ENCODE measurements at places on chromosomes 7 and 10. TPM values are rescaled to one million over a fixed set of nuclear protein-coding genes. Genes with fewer than 3 reads are reported as not detected.
A peak's percentile ranks its signal among the peaks of the same experiment; 100 is the strongest.

Gene AMZ1
- 1.2 TPM for total RNA-seq

Gene CYP2C19
- total RNA-seq = 6.1 TPM

Gene TMEM184A
- 129 TPM for total RNA-seq

Gene NEUROG3
- not detected for total RNA-seq

Gene TFR2
- total RNA-seq = 0.25 TPM

Gene HDAC9
- 32.4 TPM for total RNA-seq

Gene VPS37D
- total RNA-seq = 5.4 TPM

Gene ANK3
- total RNA-seq = 65.3 TPM

Gene VWDE
- 2.9 TPM for total RNA-seq

- H3K4me1 ChIP-seq = no peaks in the 10 kb centered on the region
- H3K4me3 ChIP-seq = no peak overlapping the region
- H3K27ac ChIP-seq = no peak overlapping the region
- H3K36me3 ChIP-seq = no peaks in the 10 kb centered on the region
Observed at GRCh38 chr10:64497306-64497705, 976.1 kb downstream of the REEP3 start.

DNA sequence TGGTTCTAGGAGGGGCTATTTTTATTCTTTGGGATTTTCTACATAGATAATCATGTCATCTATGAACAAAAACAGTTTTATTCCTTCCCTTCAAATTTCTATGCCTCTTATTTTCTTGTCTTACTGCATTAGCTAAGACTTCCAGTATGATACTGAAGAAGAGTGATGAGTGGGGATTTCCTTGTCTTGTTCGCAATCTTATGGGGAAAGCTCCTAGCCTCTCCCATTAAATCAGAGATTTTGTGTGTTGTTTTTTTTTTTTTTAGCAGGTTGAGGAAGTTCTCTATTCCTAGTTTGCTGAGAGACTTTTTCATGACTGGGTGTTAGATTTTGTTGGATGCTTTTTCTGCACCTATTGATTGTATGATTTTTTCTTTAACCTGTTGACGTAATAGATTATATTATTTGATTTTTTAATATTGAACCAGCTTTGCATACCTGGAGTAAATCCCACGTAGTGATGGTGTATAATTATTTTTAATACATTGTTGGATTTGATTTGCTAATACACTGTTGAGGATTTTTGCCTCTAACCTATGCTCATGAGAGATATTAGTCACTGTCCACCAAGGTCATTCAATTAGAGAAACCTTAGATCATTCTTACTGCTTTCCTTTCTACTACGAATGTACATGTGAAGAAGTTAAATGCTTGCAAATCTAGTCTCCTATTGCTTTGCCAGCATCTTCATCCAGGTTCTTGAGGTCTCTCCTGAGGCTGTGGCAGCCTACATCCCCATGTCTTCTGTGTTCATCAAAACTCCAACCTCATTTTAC lies 6.5 kb downstream of the ATP5F1C start:
- H3K27me3 ChIP-seq = no peaks in the 10 kb centered on the region
- no peak overlapping the region for H3K4me3 ChIP-seq
- DNase-seq = no peak
- H3K27ac ChIP-seq = no peak overlapping the region

- H3K36me3 ChIP-seq = peaks cover 14% of the 10 kb centered on the region
- H3K27ac ChIP-seq = no peak overlapping the region
- no peaks in the 10 kb centered on the region for H3K27me3 ChIP-seq
- no peaks in the 10 kb centered on the region for H3K4me1 ChIP-seq
- H3K4me3 ChIP-seq = no peak overlapping the region
Observed at GRCh38 chr7:65404020-65404419, 30.4 kb downstream of the ZNF92 start.

GRCh38 chr10:131689486-131689885 lies 211.3 kb upstream of the PPP2R2D start:
- no peaks in the 10 kb centered on the region for H3K36me3 ChIP-seq
- no peaks in the 10 kb centered on the region for H3K27me3 ChIP-seq
- DNase-seq = no peak
- no peak overlapping the region for H3K4me3 ChIP-seq

DNA sequence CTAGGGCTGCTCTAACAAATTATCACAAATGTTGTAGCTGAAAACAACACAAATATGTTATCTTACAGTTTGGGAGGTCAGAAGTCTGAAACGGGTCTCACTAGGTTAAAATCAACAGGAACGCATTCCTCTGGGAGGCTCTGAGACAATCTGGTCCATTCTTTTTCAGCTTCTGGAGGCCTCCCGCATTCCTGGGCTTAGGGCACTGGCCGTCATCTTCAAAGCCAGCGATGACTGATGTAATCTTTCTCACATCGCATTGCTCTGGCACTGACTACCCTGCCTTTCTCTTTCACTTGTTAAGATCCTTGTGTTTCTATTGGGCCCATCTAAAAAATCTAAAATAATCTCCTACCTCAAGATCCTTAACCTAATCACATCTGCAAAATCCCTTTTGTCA lies 1071.5 kb upstream of the C7orf33 start:
- no peaks in the 10 kb centered on the region for H3K36me3 ChIP-seq
- no peak overlapping the region for H3K4me3 ChIP-seq
- H3K27ac ChIP-seq = no peak overlapping the region
- no peak for DNase-seq
- H3K27me3 ChIP-seq = no peaks in the 10 kb centered on the region
- no peaks in the 10 kb centered on the region for H3K4me1 ChIP-seq

- peaks cover 15% of the 10 kb centered on the region for H3K4me1 ChIP-seq
- H3K27ac ChIP-seq = no peak overlapping the region
- H3K27me3 ChIP-seq = no peaks in the 10 kb centered on the region
Observed at GRCh38 chr7:29977886-29978651, 11.5 kb downstream of the SCRN1 start.

- DNase-seq = no peak
- H3K27me3 ChIP-seq = no peaks in the 10 kb centered on the region
- no peaks in the 10 kb centered on the region for H3K4me1 ChIP-seq
- peak overlapping the region; percentile 49 for H3K27ac ChIP-seq
Observed at GRCh38 chr7:120180221-120180620, 92.8 kb upstream of the KCND2 start.

GRCh38 chr7:155512246-155512887 lies 34.0 kb downstream of the CNPY1 start:
- H3K4me3 ChIP-seq = no peak overlapping the region
- H3K4me1 ChIP-seq = peaks cover 7% of the 10 kb centered on the region
- H3K36me3 ChIP-seq = no peaks in the 10 kb centered on the region
- peaks cover 22% of the 10 kb centered on the region for H3K27me3 ChIP-seq

DNA sequence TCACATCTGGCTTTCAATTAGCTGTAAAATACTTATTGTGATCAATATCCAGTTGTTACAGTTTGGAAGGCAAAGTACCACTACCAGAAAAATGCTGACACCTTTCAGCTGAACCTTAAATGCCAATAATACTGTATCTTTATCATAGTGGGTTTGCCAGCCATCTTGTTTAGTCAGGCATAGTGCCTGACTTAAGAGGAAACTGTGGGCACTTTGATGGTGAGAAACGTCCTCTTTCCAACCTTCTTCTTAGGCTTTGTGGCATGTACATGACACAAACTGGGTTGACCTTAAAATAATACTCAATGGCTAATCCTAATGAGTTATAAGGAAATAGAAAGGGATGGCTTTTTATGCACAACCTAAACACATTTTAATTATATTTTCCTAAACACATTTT lies 52.3 kb upstream of the PRR15 start:
- no peak for DNase-seq
- no peak overlapping the region for H3K27ac ChIP-seq
- no peak overlapping the region for H3K4me3 ChIP-seq
- no peaks in the 10 kb centered on the region for H3K27me3 ChIP-seq

GRCh38 chr7:99369767-99370391 lies 4.7 kb upstream of the ARPC1B start:
- peaks cover 5% of the 10 kb centered on the region for H3K4me1 ChIP-seq
- no peak overlapping the region for H3K4me3 ChIP-seq
- DNase-seq = no peak
- H3K36me3 ChIP-seq = no peaks in the 10 kb centered on the region
- H3K27ac ChIP-seq = no peak overlapping the region

GRCh38 chr10:72260239-72260975 lies 13.3 kb upstream of the DDIT4 start:
- peaks cover 82% of the 10 kb centered on the region for H3K4me1 ChIP-seq
- peak; percentile 96 for DNase-seq
- H3K27me3 ChIP-seq = no peaks in the 10 kb centered on the region
- H3K4me3 ChIP-seq = peak overlapping the region; percentile 58
- H3K36me3 ChIP-seq = no peaks in the 10 kb centered on the region
- peak overlapping the region; percentile 98 for H3K27ac ChIP-seq

DNA sequence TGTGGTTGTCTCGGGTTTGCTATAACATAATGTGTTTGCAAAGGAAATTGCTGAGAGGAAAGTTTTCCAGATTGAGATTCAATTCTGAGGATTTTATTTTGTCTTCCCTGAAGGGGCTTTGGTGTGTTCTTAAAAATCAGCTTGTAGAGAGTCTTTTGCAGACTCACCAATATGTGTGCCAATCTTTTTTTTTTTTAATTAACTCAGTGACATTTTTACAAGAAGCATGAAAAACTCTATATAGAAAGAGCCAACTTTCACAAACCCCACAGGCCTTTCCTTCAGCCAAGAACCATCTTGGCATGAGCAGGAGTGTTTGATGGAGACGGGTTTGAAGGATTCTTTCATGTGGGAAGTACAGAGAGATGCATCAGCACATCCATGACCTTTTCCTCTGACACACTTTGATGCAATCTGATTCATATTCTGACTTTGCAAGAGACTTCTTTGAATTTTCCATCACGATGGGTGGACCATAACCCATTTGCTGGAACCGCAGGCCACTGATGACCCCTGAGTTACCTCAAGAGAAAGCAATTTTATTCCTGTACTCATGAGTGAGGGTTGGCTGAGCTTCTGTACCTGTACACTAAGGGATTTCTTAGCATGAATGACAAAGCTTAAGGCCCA lies 892.6 kb downstream of the XPNPEP1 start:
- H3K36me3 ChIP-seq = no peaks in the 10 kb centered on the region
- no peak overlapping the region for H3K27ac ChIP-seq
- no peaks in the 10 kb centered on the region for H3K27me3 ChIP-seq
- H3K4me1 ChIP-seq = no peaks in the 10 kb centered on the region
- H3K4me3 ChIP-seq = no peak overlapping the region
- no peak for DNase-seq

DNA sequence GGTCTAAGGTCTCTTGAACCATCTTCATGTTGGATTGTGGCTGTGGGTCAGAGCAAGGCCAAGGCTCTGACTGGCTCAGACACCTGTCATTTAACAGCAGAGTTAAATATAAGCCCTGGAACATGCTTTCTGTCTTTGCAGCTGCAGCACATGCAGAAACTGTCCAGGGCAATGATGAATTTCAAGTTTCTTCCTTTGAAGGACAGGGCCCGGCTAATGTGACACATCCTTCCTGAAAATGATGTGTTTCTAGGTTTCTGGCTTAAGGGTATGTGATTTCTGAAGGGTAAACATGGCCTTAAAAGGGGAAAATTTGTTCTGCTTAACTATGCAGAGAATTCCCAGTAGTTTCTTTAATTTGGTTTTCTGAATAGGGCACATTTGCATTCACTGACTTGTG lies 34.0 kb upstream of the SLC35B4 start:
- H3K27me3 ChIP-seq = no peaks in the 10 kb centered on the region
- no peaks in the 10 kb centered on the region for H3K4me1 ChIP-seq
- no peaks in the 10 kb centered on the region for H3K36me3 ChIP-seq
- H3K27ac ChIP-seq = no peak overlapping the region
- H3K4me3 ChIP-seq = no peak overlapping the region
- no peak for DNase-seq

- no peaks in the 10 kb centered on the region for H3K36me3 ChIP-seq
- H3K4me3 ChIP-seq = no peak overlapping the region
- no peaks in the 10 kb centered on the region for H3K4me1 ChIP-seq
Observed at GRCh38 chr7:118245267-118246040, 20.9 kb downstream of the ANKRD7 start.

- no peak overlapping the region for H3K4me3 ChIP-seq
- H3K27me3 ChIP-seq = no peaks in the 10 kb centered on the region
- no peaks in the 10 kb centered on the region for H3K4me1 ChIP-seq
- no peaks in the 10 kb centered on the region for H3K36me3 ChIP-seq
Observed at GRCh38 chr7:141291541-141291940, 217.7 kb downstream of the TMEM178B start.

- DNase-seq = peak; percentile 84
- peaks cover 24% of the 10 kb centered on the region for H3K4me1 ChIP-seq
- H3K27me3 ChIP-seq = no peaks in the 10 kb centered on the region
Observed at GRCh38 chr7:47407821-47408674, 173.9 kb downstream of the TNS3 start.

DNA sequence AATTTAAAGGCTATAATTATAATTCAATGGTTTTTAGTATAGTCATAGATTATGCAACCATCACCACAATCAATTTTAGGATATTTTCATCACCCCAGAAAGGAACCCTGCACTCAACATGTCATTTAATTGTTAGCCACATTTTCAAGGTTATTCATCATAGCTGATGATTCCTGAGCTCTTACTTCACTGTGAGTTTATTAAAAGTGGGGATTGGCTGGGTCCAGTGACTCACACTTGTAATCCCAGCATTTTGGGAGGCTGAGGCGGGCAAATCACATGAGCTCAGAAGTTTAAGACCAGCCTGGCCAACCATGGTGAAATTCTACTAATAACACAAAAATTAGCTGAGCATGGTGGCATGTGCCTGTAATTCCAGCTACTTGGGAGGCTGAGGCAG lies 787 bp downstream of the CCL26 start:
- no peaks in the 10 kb centered on the region for H3K36me3 ChIP-seq
- no peak overlapping the region for H3K4me3 ChIP-seq
- DNase-seq = no peak
- peaks cover 20% of the 10 kb centered on the region for H3K4me1 ChIP-seq
- peak overlapping the region; percentile 68 for H3K27ac ChIP-seq
